ENCODE measurements at places on chromosomes 11 and 22.

DNA sequence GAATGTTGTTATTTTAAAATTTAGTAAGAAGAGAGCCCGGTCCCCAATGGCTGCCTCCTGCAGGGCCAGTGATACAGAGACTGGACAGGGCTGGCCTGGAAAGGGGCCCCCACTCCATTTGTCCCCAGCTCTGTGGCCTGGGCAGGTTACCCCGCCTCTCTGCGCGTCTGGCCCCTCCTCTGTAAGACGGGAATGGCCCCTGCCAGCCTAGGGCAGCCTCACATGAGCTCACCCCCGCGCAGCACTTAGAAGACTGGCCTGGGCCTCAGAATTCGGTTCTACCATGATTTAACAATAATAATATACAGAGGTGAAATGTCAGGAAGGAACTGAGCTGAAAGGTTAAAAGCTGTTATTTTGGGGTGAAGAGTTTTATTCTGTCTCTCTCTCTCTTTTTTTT is 1.3 kb downstream of the APOBEC3G start:
- DNase-seq = no peak

DNA sequence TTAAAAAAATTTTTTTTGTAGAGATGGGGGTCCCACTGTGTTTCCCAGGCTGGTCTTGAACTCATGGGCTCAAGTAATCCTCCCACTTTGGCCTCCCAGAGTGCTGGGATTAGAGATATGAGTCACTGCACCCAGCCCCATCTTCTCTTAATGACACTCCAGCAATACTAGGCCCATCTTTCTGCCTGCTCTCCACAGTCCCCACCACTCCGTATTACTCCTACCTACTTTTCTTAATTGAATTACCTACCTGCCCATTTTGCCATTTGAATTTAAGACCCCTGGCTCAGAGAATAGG is 2.0 kb upstream of the STIM1 start:
- DNase-seq = no peak

GRCh38 chr11:81993755-81994154 is 739.9 kb downstream of the FAM181B start:
- no peak for DNase-seq

DNA sequence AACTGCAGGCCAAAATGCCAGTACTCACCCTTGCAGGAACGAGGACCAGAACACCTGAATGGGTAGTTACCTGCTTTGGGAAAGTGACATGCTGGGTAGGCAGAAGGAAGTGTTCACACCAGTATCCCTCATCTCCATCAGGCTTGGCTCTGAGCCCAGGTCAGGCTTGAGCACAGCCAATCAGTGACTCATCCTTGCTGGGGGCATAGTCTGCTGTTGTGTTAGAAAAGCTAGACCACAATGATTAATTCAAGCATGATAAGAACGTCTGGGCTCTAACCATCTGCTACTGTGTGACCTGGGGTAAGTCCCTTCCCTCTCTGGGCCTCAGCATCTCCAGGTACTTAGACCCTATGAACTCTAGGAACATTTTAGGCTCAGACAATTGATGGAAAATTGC is 450.4 kb downstream of the MIAT start:
- DNase-seq = no peak

- DNase-seq = no peak
Observed at GRCh38 chr11:121559606-121560200, 106.9 kb upstream of the SORL1-AS1 start.

GRCh38 chr22:38294193-38294592 is 21.4 kb upstream of the TMEM184B start:
- no peak for DNase-seq

- no peak for DNase-seq
Observed at GRCh38 chr22:31343235-31344191, 2.6 kb downstream of the PATZ1 start.

- DNase-seq = no peak
Observed at GRCh38 chr11:112605093-112605666, 344.5 kb upstream of the PLET1 start.

DNA sequence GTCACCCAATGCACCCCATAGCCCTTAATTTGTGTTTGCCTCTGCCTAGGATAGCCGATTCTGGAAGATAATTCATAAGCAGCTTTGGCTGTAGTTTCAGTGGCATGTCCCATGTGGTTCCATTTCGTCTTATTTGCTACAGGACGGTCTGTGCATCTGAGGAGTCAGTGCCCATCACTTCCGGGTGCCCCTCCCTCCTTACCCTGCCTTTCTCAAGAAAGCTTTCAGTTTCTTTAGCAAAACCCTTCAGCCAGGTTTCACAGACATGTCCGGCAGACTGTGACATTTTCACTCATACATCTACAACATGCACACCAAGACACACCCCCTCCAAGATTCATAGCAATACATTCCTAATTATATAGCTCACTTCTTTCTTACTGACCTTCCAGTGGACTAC is 14.3 kb downstream of the TP53AIP1 start:
- no peak for DNase-seq

DNA sequence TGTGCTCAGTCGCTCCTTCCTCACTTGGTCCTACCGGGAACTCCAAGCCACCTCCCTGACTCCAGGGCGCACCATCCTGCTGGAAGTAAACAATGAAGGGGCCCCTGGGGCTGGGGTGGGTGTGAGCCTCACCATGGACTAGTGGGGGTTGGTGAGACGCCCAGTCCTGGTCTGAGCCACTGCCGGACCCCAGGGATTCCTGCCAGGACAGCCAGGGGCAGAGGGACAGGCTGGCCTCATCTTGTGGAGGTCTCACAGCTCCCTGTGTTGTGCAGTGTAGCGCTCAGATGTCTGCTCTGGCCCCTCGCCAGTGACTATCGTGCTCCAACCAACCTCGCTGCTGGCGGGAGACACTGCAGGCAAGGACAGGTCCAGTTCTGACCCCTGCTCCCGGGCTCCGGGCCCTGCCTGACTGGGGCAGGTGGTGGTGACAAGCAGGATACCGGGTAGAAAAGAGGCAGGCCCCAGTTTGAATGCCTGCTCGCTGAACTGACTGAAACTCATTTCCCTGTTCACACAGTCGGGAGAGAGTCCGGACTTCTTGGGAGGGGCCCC is 1021.4 kb downstream of the BRD1 start:
- DNase-seq = no peak

- no peak for DNase-seq
Observed at GRCh38 chr22:50671641-50672040, 982 bp upstream of the SHANK3 start.

DNA sequence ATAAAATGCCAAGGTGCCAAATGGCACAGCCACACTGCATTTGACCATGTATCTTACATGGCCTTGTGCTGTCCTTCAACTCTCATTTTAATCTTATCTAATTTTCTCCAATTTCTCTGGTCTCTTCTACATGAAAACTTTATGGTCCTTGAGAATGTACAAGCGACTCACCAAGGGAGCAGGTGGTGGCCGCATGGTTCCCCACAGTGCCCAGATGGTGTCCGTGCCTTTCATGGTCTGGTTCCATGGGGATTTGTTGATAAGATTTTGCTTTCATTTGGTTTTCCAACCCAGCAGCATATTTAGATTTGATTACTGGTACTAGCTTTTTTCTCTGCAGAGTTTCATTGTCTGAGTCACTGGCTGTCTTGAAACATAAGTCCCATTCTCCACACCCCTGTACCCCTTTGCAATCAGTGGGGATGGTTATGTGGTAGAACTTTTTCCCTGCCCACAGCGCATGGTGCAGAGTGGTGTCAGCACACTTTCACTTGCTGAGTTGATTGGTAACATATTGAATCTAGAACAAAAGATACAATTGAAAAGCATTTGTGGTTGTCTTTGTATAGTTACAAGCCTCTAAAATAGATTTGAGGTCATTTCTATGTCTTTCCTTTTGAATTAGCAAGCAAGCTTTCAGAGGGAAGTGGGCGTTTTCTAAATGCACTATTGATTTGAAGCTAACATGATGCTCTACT is 24.1 kb downstream of the ZNRF3 start:
- DNase-seq = peak; percentile 32

DNA sequence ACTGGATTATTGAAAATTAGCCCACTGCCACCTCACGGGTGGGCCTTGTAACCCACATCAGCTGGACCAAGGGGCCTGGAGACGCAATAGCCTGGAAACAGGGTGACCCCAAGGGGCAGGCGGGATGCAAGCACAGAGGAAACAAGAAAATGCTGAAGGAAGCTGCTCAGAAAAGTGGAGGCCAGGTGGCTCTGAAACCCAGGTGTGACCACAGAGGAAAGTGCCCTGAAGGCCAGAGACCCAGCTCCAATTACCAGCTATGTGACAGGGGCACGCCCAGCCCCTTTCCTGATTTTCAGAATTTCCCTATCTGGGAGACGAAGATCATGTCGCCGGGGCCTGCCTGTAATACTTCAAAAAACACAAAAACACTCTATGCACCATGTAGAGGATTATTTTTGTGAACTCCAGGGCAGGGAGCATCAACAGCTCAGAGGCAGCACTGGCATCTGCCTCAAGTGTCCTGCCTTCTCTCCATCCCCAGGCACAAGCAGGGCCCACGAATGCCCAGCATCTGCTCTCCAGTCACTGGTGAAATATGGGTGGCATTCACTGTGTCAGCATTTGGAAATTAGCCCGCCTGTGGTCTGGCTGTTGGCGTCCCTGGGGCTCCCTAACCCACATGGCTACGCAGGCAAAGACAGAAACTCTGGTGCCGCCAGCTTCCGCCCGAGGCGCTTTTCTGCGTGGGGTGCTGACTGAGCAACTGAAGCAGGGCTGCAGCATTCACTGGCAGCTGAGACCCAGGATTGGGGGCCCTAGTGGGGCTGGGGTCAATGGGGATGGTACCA is 6.3 kb downstream of the KCNJ1 start:
- no peak for DNase-seq

DNA sequence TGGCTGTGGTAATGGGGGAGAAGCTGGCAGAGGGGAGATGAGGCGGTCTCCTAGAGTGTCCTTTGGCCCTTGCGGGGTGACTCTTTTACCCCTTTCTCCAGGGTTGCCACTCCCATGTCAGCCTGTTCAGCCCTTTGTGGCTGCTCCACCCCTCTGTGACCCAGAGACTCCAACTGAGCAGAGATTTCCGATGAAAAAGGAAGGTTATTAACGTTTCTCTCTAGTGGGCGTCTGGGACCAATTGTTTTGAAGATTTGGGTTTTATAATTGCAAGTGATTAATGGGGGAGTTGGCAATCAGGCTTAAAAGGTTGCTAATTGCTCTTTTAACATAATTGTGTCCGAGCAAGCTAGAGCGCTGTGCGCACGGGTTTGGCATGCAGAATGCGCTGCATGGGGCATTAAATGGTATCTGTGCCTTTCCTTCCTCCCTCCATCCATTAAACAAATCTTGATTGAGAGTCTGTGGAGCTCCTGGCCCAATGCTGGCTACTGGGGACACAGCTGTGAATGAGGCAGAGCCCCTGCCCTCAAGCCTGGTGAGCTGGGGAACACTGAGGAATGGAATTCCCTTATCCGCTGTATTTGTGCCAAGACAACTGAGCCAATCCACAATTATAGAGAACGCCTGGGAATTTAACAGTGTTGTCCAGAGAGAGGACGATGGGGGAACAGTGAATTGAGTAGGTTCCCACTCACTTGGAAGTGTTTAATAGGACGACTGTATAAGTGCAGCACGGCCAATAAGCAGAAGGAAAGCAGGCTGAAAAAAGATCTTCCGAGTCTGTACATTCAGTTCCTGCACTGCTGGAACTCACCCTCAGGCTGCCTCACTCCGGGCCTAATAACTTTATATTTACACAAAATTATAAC is 295.9 kb downstream of the MIAT start:
- DNase-seq = no peak

GRCh38 chr11:1546077-1546535 is 26.0 kb downstream of the DUSP8 start:
- DNase-seq = no peak

DNA sequence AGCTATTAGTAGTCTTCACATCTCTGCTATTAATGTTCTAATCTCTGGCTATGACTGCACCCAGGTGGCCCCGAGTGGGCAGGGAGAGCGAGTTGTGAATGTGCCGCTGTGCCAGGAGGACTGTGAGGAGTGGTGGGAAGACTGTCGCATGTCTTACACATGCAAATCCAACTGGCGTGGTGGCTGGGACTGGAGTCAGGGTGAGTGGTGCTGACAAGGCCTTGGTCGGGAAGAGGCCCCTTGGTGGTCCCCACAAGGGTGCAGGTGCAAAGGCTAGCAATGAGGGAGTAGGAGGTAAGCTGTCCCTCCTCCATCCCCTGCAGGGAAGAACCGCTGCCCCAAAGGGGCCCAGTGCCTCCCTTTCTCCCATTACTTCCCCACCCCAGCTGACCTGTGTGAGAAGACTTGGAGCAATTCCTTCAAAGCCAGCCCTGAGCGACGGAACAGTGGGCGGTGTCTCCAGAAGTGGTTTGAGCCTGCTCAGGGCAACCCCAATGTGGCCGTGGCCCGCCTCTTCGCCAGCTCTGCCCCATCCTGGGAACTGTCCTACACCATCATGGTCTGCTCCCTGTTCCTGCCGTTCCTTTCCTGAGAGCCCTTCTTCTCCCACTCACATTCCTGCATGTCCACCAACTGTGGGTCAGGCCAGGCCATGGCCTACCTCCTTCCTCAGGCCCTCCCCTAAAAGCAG is 2.9 kb downstream of the IZUMO1R start:
- no peak for DNase-seq

DNA sequence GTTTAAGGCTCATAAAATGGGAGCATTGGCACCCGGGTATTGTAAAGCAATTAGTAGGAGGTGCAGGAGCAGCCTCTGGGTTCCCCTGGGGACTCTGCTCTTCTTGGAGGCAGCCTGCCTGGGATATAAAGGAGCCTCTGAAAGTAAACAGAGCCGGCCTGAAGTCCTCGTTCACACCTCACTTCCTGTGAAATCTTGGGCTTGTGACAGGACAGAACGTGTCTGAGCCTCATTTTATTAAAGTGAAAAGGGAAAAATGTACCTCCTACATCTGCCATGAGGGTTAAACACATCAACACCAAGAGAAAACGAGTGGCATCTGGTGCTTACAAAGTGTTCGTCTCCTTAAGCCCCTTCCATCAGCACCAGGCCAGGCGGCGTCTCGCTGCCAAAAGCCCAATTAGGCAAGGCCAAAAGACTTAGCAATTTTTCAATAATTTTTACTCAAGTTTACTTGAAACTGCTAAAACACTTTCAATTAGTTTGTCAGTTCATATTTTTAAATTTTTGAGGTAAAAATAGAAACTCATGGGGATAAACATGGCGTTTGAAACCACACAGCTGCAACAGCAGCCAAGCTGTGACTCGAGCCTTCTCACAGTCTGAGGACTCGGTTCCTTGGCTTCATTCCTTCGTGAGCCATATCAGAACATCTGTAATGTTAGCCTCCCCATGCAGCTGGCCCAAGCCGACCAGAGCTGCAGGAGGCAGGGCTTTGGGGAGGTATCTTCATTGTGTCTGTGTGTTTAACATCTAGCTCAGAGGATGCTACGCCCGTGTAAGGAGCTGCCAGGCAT is 33.6 kb downstream of the MAP6 start:
- DNase-seq = no peak

- DNase-seq = no peak
Observed at GRCh38 chr11:86681483-86681756, 9.0 kb upstream of the ME3 start.

DNA sequence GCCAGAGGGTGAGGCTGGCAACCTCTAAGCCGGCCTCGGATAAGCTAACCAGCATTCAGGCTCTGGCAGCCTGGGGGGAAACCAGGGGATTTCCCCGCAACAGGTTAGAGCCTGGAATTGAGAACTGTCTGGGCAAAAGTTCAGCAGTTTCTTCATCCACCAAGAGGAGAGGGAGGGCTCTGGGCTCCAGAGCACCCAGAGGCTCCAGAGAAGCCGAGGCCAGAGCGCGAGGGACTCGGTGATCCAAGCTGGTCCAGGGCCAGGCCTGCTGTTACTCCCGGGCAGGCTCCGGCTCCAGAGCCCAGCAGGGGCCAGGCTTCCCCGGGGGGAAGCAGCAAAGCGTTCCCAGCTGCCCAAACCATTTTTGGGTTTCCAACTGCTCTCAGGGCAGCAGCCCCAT is 13.3 kb upstream of the SH3BP1 start:
- DNase-seq = no peak

- DNase-seq = no peak
Observed at GRCh38 chr11:2224254-2224653, 46.1 kb downstream of the ASCL2 start.
